ENCODE measurements at places on chromosomes 1 and 21. TPM values are rescaled to one million over a fixed set of nuclear protein-coding genes. Genes with fewer than 3 reads are reported as not detected.

DNA sequence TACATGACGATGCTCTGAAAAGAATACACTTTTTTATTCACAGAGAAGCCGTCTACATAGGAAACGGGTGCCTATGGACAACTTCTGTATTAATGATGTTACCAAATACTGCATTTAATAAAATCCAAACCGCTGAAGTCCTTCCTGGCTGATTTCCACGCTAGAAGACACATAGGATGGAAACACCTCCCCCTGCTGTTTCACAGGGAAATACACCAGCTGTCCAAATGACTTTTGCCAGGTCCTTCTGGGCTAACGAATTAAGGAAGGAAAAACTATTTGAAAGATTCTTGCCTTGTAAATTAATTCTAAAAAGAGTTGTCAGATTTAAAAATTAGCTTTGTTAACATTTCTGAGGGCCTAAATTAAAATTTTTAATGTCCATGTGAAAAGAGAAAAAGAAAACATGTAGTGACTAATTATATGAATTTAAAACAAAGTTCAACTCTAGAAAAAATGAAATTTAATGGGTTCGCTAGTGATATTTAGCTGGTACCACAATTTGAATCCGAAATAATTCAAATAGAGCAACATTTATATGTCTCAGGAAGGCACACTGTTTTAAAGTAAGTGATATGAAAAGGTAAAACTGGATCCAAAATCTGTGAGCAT is 146.0 kb downstream of the RERE start:
- peak; percentile 65 for DNase-seq

DNA sequence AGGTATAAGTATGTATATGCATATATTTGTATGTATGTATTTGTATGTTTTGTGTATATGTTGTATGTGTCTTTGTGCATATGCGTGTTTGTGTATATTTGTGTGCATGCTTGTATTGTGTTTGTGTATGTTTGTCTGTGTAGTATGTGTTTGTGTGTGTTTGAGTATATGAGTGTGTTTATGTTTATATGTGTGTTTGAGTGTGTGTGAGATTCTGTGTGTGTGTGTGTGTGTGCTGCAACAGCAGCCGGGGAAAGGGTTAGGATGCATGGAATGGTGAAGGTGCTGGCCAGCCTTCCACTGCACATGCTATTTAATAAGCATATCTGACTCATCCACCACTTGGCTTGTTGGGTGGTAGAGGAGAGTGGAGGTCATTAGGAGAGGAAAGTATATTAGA is 46.6 kb upstream of the RAB4A start:
- peak; percentile 67 for DNase-seq

DNA sequence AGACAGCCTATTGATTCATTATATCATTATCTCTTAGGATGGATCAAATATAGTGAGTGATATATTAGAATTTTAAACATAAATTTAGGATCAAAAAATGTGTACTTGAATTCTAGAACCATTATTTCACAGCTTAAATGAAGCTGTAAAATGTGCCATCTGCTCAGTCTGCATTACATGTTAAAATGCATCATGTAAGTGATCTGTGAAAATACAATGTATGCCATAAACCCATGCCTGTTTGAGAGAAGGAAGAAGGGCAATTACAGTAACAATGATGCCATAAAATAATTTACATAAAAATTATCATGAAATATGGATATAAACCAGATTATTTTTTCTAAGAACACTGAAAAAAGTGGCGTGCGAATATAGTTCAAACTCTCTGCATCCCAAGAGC is 1066.0 kb upstream of the ADGRL4 start:
- DNase-seq: no peak

DNA sequence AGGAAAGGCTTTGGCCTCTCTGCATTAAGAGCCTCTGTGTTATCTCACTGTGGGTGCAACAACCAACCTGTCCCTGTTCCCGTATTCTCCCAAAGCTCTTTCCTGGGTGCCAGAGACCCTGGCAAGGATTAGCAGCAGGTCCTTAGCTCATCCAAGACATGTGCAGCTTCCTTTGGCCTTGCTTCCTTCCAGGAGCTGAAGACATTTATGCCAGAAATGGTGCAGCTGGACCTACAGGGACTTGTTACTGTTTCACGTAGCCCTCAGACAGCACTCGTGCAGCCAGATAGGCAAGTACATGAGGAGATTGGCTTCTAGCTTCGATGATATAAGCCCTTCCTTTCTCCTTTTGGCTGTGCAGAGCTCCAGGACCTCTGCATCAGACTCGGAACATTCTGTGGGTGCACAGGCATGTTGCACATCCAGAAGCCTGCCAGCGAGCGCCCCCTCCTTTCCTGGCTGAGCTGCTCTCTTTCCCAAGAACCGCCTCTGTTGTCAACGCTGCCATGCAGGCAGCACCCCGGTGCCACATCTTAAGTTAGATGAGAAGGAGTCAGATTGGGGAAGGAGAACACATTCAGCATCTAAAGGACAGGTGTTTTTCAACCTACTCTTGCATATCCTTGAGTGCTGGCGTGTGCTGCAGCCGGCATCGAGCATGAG is 284.5 kb upstream of the PLXNA2 start:
- no peak for DNase-seq

DNA sequence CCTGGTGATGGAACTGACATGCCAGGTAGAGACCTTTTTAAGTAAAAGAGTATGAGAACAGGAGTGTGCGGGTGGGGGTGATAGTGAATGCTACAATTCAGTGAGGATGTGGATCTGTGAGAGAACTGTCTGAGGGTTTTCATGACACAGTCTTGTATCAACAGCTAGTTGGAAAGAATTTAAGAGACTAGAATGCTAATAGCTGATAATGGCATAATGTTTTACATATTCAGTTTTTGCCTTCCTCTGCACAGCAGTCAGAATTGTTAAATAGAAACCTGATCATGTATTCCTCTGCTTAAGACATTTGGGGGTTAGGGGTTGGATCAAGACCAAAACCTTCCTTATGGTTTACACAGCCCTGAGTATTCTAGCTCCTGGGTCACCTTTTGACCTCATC is 152.8 kb upstream of the ZRANB2 start:
- DNase-seq: no peak

- no peak for DNase-seq
Measured at GRCh38 chr1:167711797-167712196, 10.0 kb upstream of the MPZL1 start.

DNA sequence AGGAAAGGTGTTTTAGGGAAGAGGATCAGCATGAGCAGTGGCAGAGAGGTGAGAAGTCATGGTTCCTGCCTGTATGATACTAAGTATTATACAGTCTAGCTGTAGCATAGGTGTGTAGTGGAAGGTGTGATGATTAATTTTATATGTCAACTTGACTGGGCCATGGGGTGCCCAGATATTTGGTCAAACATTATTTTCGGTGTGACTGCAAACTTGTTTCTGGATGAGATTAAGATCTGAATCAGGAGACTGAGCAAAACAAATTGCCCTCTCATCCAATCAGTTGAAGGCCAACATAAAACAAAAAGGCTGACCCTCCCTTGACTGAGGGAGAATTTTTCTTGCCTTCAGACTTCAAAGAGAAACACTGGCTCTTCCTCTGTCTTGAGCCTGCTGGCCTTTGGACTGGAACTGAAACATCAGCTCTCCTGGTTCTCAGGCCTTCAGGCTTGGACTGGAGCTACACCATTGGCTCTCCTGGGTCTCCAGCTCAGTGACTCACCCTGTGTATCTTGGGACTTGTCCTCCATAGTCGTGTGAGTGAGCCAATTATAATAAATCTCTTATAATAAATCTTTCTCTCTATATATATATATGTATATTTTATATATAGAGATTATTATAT is 6.8 kb upstream of the CDC42 start:
- DNase-seq: peak; percentile 26

DNA sequence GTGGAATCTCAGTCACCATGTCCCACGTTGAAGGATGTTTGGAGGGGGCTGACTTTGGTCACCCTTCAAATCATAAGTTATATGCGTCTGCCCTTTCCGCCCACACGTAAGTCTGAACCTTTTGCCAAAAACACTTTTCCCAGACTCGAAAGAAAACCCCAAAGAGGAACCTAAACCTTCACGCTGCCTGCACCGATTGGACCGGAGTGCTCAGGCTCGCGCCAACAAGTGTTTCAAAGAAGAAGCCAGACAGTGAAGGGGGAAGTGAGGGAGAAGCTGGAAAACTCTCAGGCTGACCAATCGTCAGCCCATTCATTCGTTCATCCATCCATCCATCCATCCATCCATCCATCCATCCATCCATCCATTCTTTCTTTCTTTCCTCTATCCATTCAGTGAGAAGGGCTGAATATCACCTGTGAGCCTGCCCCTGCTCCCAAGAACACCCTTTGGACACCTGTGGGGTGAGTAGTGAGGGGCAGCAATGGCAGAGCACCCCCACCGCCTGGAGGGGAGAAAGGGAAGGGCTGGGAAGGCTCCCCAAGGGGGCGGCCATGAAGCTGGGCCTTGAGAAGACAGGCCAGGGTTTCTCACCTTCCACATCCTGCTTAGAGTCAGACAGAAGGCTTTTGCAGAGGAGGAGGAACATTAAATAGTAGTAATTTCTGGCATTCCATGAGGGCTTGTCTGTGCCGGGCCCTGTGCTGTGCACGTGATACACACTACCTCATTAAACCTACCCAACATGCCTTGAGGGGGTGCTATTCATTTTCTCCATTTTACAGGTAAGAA is 27.1 kb upstream of the RUNX3 start:
- no peak for DNase-seq

DNA sequence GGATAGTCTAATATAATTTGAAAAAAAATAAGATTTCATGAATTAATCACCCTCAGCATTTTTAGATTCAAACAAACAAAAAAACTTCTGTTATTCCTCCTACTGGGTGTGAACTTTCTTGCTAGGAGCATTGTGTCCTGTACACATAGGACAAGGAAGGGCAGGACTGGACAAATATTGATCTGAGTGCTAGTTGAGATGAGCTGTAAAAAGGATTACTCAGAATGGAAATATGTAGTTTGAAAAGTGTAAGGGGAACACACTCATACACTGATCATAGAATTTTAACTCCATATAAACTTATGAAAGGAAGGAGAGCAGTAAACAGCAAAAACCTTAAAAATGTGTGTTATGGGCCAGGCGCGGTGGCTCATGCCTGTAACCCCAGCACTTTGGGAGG is 156.5 kb upstream of the ZNF648 start:
- DNase-seq: no peak

- DNase-seq: no peak
Measured at GRCh38 chr1:46408356-46409062, 14.4 kb downstream of the FAAH start.

DNA sequence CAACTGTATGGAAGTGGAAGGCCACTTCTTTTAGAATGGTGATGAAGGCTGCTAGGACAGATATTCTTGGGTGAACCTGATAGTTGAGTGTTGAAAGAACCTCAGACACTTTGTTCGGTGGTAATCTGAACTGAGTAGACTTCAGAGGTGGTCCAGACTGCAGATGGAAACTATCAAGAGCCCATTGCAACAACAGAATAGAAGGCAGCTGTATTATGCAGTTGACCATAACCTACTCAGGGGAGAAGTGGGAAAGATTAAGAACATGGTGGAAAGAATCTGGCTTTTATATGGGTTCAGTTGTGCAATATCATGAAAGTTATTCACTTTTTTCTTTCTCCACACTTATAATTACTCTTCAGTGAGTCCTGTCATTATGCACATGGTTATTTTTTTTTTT is 194.0 kb downstream of the KCNK2 start:
- DNase-seq: no peak

GRCh38 chr1:216686860-216687766 is 36.1 kb downstream of the ESRRG start:
- DNase-seq: peak; percentile 36

GRCh38 chr1:220457957-220458609 is 69.9 kb upstream of the MARK1 start:
- DNase-seq: no peak

DNA sequence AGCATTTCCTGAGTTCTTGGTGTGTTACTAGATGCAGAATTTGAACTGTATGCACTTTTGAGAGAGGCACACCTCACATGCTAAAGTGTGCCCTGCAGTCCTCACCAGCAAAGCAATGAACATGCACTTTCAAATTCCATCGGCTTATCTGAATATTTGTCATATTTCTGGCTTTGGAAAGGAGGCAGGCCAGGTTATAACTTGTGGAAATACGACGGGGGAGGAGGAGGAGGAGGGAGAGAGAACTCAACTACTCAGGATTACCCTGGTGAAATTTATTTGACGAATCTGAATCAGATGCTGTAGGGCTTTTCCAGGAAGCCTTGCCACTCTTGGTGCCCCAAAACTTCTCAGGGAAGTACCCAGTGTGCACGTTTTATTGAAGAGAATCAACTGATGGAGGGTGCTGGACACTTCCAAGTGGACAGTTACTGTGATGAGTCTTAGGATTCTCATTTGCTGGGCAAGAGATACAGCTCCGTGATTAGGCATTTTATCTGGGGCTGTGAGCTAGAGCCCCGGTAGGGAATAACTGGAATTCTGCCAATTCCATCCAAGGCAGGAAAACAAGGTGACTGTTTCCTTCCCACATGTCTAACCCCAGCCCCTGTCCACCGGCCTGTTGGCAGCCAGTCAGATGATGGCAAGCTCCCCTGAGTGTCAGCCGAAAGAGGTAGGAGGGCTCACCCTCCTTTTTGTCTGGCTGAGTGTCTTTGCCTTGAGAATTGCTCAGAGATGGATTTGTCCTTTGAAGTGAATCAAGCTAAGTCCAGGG is 3.8 kb downstream of the PDPN start:
- DNase-seq: peak; percentile 53

Gene GPR161
- total RNA-seq: 8.8 TPM

Gene AKR7A2
- 52.7 TPM for total RNA-seq

Gene RHD
- total RNA-seq: not detected

Gene LRRC8D
- 46.0 TPM for total RNA-seq

All from Daoy (cell line).